ENCODE measurements at places on chromosomes 7 and 10.

- DNase-seq: no peak
Measured at GRCh38 chr7:15751191-15751701, 64.8 kb upstream of the MEOX2 start.

DNA sequence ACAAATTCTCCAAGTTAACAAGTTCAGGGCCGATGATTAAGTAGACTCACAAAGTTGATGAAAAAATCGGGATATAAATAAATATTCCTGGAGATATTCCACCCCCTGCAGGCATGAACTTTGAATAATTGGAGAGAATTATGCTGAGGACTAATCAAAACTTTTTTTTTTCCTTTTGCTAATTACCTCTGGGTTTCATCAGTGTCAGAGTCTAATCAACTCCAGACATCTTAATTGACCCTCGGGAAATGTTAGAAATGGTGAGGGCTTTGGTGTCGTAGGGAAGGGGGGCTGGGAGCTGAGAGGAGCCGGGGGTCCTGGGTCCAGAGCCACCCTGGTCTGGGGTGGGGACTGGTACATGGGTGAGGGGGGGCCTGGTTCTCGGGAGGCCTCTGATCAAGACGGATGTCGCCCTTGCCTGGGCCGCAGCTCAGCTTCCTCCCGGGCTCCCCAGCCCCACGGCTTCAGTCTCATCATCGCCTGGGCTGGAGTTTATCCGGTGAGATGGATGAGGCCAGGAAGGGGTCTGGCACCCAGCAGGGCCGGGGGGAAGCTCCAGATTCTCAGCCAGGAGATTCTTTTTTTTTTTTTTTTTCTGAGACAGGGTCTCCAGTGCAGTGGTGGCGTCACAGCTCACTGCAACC, 30.4 kb upstream of the ELFN1 start:
- no peak for DNase-seq

DNA sequence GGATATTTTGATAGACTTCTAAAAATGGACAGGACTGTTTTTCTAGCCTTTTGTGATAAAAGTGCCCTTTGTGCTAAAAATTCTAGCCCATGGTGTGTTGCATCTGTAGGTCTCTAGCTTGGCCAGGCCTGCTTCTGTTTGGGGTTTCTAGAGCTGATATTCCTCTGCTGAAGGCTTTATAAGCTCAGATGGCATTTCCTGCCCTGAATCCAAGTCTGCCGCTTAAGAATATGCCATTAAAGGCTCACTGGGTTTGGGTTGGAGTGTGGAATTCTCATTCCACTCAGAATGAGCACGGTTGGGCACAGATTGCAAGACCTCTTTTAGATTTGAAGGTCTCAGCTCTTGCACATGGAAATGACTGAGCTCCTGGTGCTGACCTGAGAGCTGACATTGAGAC, 49.4 kb upstream of the IGFBP3 start:
- DNase-seq: no peak

- DNase-seq: no peak
Measured at GRCh38 chr7:81993186-81993585, 223.3 kb upstream of the HGF start.

DNA sequence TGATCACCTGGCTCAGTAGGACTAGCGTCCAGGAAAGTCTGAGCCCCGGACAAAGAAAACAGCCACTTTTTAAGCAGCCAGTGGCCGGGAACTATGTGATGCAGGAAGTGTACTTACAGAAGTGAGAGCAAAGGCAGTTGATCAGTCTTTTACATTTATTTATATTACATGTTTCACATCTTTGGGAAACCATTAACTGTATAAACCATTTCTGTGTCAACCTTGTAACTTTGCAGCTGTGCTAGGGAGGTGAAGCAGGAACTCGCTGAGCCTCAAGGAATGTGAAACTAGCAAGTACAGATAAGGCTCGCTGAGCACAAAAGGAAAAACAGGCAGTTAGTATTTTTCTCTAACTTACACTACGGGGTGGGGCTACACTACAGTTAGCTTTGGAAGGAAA, 39.9 kb upstream of the HECW1 start:
- DNase-seq: no peak

GRCh38 chr10:48417374-48417773, 110.9 kb downstream of the MAPK8 start:
- DNase-seq: no peak

- DNase-seq: no peak
Measured at GRCh38 chr10:104059364-104059763, 26.3 kb downstream of the COL17A1 start.

DNA sequence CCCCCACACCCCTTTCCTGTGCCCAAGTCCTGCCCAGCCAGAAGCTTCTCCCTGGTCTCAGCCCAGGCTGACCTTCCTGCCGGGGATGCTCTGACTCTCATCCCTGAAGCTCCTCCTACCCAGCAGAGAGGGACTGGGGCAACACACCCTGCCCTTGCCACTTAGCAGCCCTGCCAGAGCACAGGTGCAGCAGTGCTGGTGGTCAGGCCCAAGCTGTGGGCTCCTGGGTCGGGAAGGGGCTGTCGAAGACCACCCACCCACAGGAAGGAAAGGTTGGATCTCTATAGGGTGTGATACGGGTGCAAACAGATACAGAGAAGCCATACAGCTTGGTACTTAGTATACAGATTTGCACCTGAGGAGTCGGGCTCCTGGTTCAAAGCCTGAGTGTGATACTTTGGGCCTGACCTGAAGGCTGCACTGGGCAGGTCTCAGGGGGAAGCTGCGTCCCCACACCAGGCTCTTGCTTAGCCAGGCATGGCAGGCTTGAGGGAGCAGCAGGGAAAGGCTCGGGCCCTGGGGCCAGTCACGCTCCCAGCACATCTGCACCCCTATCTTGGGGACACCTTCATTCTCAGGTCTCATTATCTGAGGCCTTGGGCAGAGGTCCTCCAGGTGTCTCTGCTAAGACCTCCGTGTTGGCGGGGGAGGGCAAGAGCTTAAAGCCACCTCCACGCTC, 47.3 kb downstream of the TCERG1L start:
- DNase-seq: no peak

DNA sequence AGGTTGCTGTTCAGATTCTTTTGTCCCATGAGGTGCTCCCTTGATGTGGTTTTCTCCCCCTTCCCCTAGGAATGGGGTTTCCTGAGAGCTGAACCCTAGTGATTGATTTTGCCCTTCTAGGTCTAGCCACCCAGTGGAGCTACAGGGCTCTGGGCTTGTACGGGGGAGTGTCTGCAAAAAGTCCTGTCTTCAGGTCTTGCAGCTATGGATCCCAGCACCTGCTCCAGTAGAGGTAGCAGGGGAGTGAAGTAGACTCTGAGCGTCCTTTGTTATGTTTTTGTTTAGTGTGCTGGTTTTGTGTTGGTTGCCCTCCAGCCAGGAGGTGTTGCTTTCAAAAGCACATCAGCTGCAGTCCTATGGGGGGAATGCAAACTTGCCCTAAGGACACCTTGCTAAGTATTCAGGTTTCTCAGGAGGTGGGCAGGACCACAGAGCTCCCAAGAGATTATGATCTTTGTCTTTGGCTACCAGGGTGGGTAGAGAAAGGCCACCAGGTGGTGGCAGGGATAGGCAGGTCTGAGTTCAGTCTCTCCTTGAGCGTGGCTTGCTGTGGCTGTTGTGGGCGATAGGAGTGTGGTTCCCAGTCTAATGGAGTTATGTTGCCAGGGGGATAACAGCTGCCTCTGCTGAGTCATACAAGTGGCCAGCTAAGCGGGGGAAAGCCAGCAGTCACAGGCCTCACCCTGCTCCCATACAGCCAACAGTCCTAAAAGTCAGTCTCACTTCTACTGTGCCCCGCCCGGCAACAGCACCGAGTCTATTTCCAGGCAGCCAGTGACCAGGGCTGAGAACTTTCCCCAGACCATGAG, 92.4 kb upstream of the JCAD start:
- no peak for DNase-seq

DNA sequence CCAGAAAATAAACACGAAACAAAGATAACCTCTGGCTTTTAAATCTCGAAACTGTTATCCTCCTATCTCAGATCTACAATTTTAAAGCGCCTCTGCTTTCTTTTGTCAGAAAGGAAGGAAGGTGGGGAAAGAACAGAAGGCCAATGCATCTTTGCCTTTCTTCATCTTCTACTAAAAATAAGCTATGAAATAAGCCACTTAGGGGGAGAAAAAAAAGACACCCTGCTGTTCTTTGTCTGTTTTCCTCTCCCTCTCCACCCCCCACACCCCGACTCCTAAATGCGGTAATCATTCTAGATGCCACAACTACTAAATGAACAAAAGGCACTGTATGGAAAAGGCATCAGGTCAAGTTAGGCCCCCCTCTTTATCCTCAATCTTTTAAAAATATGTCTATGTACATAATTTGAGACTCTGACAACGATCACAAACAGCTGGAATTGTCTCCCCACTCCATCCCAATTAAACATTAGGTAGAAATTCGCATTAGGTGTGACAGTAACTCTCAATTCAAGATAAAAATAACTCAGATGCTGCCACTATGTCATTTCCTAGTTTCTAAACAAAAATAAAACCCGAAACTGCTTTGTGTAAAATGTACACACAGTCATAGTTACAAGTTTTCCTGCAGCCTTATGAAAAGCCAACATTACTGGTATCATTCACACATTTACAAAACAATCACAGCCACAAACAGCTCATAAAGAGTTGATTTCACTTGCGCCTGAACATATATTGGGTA, 2.4 kb downstream of the UBE2H start:
- DNase-seq: no peak

DNA sequence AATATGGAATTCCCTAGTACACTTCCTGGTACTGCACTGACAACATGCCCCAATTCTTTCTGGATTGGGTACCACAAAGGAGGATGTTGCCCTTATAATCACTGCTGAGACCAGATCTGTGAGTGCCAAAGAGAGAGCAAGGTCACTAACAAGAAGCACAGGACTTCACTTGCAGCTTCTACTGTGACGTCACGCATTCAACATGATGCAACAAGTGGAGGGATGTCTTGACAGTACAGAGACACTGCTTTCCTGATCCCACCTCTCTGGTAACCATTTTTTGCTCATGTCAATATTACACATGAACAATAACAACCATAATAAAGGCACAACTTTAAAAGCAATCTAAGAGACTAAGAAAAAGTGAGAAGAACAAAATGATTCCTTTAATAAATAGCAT, 414.1 kb upstream of the LRRN3 start:
- DNase-seq: no peak

DNA sequence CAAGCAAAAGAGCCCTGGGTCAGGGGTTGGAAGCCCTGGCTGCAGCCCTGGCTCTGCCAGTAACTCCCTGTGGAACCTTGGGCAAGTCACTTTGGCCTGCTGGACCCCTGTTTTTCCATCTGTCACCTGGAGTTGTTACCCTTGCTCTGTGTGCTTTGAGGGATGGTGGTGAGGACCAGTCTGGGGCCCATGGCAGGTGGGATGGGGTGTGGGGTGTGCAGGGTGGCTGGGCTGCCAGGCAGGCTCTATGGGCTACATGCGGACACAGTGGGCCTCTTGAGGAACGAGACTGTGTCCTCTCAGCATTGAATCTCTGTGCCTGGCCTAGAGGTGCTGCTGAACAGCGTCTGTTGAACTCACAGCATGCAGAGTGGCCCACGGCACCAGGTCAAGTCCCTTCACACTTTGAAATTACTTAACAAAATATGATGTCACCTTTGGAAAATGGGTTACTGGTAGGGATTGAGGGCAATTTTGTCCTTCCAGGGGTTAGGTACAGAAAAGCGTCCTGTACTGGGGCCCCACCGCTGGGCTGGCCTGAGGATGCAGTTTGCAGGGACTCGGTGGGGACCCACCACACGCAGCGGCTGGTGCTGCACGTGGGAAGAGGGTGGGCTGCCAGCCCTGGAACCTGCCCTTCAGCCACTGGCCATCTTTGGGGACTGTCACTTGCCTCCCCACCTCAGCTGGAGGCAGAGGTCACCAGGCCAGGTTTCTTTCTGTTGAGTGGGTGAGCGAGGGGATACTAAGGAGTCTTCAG, 45.3 kb downstream of the PRF1 start:
- no peak for DNase-seq

DNA sequence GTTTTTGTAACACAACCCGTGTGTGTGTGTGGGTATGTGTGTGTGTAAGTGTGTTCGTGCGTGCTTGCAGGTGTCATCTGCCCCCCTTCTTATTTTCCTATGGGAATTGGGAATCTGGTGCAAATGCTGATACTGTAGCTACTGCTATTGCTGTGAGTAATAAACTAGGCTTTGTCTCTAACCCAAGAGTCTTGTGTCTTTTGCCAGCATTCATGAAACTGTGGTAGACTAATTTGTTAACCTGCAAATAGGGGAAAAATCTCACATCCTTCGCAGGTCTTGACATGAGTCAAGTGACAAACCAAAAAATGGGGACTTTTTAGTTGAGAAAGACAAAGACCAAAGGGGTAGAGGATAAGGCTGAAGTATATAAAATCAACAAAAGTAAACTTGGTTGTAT, 57.9 kb upstream of the FAM133B start:
- DNase-seq: no peak

DNA sequence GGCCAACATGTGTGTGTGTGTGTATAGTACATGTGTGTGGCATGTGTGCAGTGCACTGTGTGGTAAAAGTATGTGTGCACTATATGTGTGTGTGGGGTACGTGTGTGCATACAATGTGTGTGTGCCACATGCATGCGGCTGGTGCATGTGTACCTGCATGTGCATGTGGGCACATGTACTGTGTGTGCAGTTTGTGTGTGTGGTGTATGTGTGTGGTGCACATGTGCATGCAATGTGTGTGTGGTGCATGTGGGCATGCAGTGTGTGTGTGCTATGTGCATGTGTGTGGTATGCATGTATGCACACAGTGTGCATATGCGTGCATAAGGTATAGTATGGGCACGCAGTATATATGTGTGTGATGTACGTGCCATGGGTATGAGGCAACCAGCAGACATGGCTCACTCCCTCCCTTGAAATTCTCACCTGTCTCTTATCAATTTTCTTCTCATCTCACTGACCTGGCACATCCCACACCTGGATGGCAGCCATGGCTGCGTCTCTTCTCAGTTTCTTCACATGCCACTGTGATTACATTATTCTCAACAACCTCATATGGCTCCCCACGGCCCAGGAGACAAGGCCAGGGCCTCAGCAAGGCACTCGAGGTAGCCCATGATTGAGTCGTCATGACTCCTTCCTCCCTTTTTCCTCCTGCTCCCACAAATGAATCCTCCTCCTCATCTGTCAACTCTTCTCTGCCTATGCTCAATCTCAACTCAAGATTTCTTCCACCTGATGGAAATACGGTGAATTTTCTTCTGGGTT, 57.0 kb downstream of the NUDCD3 start:
- no peak for DNase-seq

GRCh38 chr10:21048068-21048467, 151.0 kb upstream of the NEBL start:
- no peak for DNase-seq

DNA sequence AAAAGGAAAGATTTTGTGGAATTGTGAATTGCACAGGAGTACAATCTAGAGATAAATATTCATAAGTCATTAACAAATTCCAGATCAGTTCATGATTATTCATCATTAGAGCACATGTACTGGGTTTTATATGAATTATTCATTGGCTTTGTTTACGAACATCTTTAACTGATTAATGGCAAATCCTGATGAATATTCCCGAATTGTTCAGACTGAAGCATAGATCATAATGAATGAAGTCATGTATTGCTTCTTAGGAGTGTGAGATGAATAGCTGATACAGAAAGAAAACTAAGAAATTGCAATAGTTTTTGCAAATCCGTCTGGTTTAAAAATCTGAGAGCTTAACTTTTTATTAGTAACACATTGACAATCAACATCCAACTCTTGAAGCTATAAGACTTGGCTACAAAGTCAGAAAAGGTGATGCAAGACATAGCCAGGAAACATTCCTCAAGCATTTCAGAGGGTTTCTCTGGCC, 183.6 kb upstream of the DGKB start:
- DNase-seq: no peak

- no peak for DNase-seq
Measured at GRCh38 chr7:1569016-1569415, 816 bp downstream of the PSMG3 start.

- DNase-seq: no peak
Measured at GRCh38 chr10:12634621-12634931, 285.2 kb downstream of the CAMK1D start.

All from ovary (tissue), 10 donors.